Caco-2 (cell line): ENCODE measurements at places on chromosomes 7 and 10.
A peak's percentile ranks its signal among the peaks of the same experiment; 100 is the strongest.

GRCh38 chr7:150784954-150785353, 15.2 kb downstream of the TMEM176B start:
- DNase-seq = no peak
- no peak overlapping the region for H3K4me3 ChIP-seq
- H3K27ac ChIP-seq = no peak overlapping the region
- no peaks in the 10 kb centered on the region for H3K27me3 ChIP-seq
- peaks cover 18% of the 10 kb centered on the region for H3K4me1 ChIP-seq

DNA sequence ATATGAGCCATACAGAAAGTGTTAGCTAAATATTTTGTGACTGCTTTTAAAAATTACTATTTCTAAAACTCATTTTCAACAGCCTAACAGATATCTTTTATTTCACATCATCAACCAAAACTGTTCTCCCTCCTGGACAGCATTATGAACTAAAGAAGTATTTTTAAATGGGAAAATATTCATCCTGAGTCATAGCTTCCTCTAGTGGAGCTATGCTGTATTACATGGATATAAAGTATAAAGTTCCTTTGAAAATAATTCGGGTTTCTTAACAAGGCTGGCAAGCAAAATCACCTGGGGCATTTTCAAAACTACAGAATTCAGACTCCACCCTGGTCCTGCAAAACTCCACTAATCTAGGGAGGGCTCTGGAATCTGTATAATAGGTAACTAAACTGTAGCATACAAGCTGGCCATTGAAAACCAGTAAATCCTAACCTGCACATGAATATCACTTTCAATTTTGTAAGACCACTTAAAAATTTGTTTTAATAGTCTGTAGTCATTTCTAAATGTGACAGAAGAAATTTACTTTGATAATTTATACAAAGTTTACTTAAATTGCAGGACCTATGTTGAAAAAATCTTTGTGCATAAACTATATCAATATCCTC, 53.5 kb downstream of the SCIN start:
- DNase-seq = no peak
- peaks cover 9% of the 10 kb centered on the region; the same call in 1 of the 2 replicates for H3K4me1 ChIP-seq
- H3K27me3 ChIP-seq = no peaks in the 10 kb centered on the region
- no peak overlapping the region for H3K27ac ChIP-seq
- no peaks in the 10 kb centered on the region for H3K36me3 ChIP-seq

GRCh38 chr7:33773053-33773452, 132.3 kb upstream of the BMPER start:
- H3K4me3 ChIP-seq = no peak overlapping the region
- H3K36me3 ChIP-seq = no peaks in the 10 kb centered on the region
- H3K27me3 ChIP-seq = no peaks in the 10 kb centered on the region
- DNase-seq = no peak
- H3K4me1 ChIP-seq = no peaks in the 10 kb centered on the region

DNA sequence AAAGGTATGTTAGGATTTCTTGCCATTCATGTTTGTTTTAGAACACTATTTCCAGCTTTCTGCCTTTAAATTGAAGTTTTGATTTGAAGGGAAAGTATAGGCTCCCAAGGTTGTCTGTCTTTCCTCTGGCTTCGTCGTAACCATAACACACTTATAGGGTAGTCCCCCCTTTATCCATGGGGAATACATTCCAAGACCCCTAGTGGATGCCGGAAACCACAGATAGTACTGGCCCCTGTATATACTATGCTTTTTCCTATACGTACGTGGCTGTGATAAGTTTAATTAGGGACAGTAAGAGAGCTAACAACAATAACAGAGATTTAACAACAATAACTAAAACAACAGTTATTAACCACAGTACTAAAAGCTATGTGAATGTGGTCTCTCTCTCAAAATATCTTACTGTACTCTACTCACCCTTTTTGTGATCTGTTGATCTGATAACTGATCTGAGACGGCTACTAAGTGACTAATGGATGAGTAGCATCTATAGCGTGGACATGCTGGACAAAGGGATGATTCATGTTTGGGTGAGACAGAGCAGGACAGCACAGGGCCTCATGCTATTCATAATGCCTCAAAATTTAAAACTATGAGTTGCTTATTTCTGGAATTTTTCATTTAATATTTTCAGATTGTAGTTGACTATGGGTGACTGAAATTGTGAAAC, 273.1 kb downstream of the AUTS2 start:
- H3K27ac ChIP-seq = no peak overlapping the region
- H3K27me3 ChIP-seq = no peaks in the 10 kb centered on the region
- H3K4me1 ChIP-seq = 0 out of 2 replicates have a peak, but pooled peaks cover 3% of the 10 kb centered on the region

GRCh38 chr7:51300762-51301674, 15.6 kb downstream of the COBL start:
- no peaks in the 10 kb centered on the region for H3K27me3 ChIP-seq
- no peak overlapping the region for H3K4me3 ChIP-seq
- peaks cover 10% of the 10 kb centered on the region for H3K4me1 ChIP-seq
- H3K36me3 ChIP-seq = no peaks in the 10 kb centered on the region; the same call in 1 of the 2 replicates
- DNase-seq = no peak

DNA sequence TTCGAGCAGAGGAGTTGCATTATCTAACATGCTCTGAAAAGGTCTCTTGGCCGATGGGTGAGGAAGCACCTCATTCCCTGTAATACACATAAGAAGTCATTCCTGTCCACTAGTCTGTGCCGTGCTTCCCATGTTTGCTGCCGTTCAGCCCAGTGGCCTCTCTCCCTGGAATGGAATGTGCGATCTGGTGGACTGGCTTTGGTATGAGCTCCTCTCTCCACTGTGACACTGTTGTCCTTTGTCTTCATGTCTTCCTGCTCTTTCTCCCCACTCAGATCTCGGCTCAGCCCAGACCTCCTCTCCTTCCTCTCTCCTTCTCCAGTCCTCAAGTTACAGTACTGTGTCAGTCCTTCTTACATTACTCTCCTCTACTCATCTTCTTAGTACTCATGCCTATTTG, 192.8 kb upstream of the KLF6 start:
- no peak overlapping the region for H3K27ac ChIP-seq
- no peak overlapping the region for H3K4me3 ChIP-seq
- H3K4me1 ChIP-seq = no peaks in the 10 kb centered on the region
- no peak for DNase-seq
- H3K27me3 ChIP-seq = no peaks in the 10 kb centered on the region

GRCh38 chr7:73612598-73613269, 11.6 kb downstream of the MLXIPL start:
- peak overlapping the region; percentile 48 for H3K27ac ChIP-seq
- DNase-seq = peak; percentile 83
- peaks cover 26% of the 10 kb centered on the region for H3K4me1 ChIP-seq
- H3K4me3 ChIP-seq = no peak overlapping the region

GRCh38 chr7:6307762-6308161, 35.3 kb upstream of the CYTH3 start:
- H3K4me1 ChIP-seq = peaks cover 5% of the 10 kb centered on the region
- H3K27me3 ChIP-seq = no peaks in the 10 kb centered on the region
- DNase-seq = peak; percentile 9
- no peaks in the 10 kb centered on the region for H3K36me3 ChIP-seq
- H3K27ac ChIP-seq = no peak overlapping the region

DNA sequence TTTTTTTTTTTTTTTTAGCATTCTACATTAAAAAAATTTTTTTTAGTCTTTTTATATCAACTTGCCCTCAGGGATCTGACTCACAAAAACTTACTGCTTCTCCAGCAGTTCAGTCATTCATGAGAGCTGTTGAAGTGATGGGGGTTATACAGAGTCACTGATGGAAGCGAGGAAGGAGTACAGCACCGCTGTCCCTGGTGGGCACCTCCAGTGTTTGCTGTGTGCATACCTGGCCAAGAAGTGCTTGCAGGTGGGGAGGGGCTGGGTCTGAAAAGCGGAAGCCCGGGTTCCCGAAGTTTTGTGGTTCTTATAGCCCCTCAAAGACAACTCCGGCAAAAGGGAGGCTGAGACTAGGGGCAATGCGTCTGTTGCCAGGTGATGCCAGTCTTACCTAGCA, 46.2 kb downstream of the MINDY4 start:
- H3K4me1 ChIP-seq = no peaks in the 10 kb centered on the region
- H3K27me3 ChIP-seq = no peaks in the 10 kb centered on the region
- no peak overlapping the region for H3K4me3 ChIP-seq

GRCh38 chr7:16727736-16728135, 25.8 kb upstream of the TSPAN13 start:
- no peaks in the 10 kb centered on the region for H3K36me3 ChIP-seq
- no peak for DNase-seq
- no peak overlapping the region for H3K4me3 ChIP-seq
- H3K4me1 ChIP-seq = peaks cover 11% of the 10 kb centered on the region; the same call in 1 of the 2 replicates
- no peak overlapping the region for H3K27ac ChIP-seq

GRCh38 chr10:124066781-124067714, 26.4 kb downstream of the CHST15 start:
- H3K4me3 ChIP-seq = no peak overlapping the region
- no peaks in the 10 kb centered on the region for H3K27me3 ChIP-seq
- no peak for DNase-seq

DNA sequence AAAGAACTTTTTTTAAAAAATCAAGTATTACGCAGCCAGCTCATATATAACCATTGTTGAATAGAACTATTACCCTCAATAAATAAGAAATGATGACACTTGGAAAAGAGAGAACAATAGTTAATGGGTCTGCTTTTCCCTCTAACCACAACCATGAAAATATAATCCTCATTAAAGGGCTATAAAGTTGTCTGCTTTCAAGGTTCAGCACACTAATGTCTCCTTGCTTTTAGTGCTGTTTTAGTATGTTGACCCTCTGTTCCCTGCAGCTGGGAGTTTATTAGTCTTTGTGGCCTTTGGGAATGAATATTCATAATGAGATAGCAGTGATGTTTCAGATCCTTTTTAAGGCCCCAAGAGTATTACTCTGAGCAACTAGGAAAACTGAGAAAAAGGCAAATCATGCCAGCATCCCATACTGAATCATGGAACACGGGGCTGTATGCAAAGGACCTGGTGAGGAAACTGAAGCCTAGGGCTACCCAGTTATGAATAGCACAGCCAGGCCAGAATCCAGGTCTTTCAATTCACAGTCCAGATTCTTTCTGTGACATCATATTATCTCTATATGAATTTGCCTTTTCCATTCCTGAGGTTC, 332.0 kb upstream of the LRGUK start:
- no peak overlapping the region for H3K27ac ChIP-seq
- no peak overlapping the region for H3K4me3 ChIP-seq
- DNase-seq = no peak
- no peaks in the 10 kb centered on the region for H3K4me1 ChIP-seq

- no peak overlapping the region for H3K4me3 ChIP-seq
- H3K27ac ChIP-seq = no peak overlapping the region
- H3K27me3 ChIP-seq = no peaks in the 10 kb centered on the region
- H3K36me3 ChIP-seq = no peaks in the 10 kb centered on the region
Measured at GRCh38 chr7:124532166-124532565, 233.4 kb downstream of the GPR37 start.

GRCh38 chr10:109902992-109903947, 20.0 kb downstream of the XPNPEP1 start:
- no peak overlapping the region for H3K4me3 ChIP-seq
- H3K4me1 ChIP-seq = no peaks in the 10 kb centered on the region
- no peak for DNase-seq
- no peak overlapping the region for H3K27ac ChIP-seq

DNA sequence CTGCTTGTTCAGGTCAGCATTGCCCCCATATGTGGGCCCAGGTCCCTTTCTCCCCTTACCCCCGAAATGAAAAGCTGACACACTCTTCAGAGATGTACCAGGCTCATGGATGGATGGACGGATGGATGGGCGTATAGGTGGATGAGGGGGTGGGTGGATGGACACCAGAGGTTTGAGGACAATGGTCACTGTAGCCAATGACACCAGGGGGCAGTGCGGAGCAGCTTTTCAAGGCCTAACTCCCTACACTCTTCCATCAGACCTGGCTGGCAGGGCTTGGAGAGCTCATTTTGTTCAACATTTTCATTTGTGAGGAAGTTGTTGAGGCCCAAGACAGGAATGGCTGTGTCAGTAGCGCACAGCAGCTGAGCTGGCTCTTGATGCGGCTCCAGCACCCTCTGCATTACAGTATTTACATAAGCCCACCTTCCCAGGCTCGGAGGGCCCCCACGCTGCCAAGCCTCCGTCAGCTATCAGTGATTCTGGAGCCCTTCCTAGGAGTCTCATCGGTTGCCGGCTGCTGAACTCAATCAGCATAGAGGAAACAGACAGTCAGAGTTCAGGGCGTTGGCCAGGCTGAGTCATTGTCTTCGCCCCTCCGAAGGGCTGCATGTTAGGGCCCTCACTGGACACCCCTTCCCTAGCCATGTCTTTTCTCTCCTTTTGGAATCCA, 11.6 kb upstream of the FFAR4 start:
- H3K36me3 ChIP-seq = no peaks in the 10 kb centered on the region
- H3K27me3 ChIP-seq = no peaks in the 10 kb centered on the region
- H3K4me3 ChIP-seq = no peak overlapping the region

- H3K27ac ChIP-seq = no peak overlapping the region
- H3K27me3 ChIP-seq = no peaks in the 10 kb centered on the region
- H3K36me3 ChIP-seq = peaks cover 7% of the 10 kb centered on the region
Measured at GRCh38 chr7:92723205-92723604, 113.2 kb downstream of the CDK6 start.

DNA sequence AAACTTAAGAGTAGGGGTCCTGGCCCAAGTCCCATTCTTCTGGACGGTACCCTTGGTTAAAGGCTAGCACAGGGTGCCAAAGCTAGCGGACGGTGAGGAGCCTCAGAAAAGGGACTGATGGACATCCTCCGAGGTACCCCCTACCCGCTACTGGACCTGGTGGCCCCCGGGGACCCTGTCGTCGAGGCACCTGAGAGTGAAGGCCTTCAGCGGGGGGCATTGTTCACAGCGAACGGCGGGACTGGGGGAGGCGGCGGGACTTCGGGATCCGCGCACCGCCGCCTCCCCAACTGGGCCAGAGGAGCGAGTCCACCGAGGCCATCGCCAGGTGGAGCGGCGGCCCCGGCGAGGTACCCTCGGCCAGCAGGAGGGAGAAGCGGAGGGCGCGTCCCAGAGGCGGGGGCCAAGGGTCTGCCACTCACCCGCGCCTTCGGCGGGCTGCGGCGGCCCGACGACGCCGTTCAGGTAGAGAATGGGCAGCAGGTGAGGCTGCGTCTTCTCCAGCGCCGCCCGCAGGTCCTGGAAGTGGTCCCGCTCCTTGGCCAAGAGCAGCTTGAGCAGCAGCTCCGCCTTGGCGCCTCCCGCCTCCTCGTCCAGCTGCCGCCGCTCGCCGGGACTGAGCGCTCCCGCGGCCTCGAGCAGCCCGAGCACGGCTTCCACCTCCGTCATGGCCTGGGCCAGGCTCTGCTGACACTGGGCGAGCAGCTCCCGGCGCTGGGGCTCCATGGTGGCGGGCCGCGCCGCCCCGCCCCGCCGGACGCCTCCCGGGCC, 575 bp downstream of the DLG5 start:
- H3K27ac ChIP-seq = peak overlapping the region; percentile 74
- H3K4me1 ChIP-seq = peaks cover 26% of the 10 kb centered on the region
- peak; percentile 62 for DNase-seq
- no peaks in the 10 kb centered on the region; the same call in 1 of the 2 replicates for H3K36me3 ChIP-seq

GRCh38 chr7:74429153-74429747, 24.5 kb upstream of the GTF2IRD1 start:
- no peak overlapping the region for H3K4me3 ChIP-seq
- no peaks in the 10 kb centered on the region; the same call in 1 of the 2 replicates for H3K4me1 ChIP-seq
- H3K36me3 ChIP-seq = no peaks in the 10 kb centered on the region
- no peak for DNase-seq
- no peaks in the 10 kb centered on the region for H3K27me3 ChIP-seq
